Cardiac muscle cell (in vitro differentiated cells and primary cell): ENCODE measurements at places on chromosomes 7 and 10. TPM values are rescaled to one million over a fixed set of nuclear protein-coding genes. Genes with fewer than 3 reads are reported as not detected.

GRCh38 chr7:7688956-7689355 lies 29.5 kb downstream of the RPA3 start:
- H3K36me3 ChIP-seq, result no peaks in the 10 kb centered on the region
- no peak overlapping the region for H3K4me3 ChIP-seq
- DNase-seq, result no peak
- H3K27me3 ChIP-seq, result no peaks in the 10 kb centered on the region

DNA sequence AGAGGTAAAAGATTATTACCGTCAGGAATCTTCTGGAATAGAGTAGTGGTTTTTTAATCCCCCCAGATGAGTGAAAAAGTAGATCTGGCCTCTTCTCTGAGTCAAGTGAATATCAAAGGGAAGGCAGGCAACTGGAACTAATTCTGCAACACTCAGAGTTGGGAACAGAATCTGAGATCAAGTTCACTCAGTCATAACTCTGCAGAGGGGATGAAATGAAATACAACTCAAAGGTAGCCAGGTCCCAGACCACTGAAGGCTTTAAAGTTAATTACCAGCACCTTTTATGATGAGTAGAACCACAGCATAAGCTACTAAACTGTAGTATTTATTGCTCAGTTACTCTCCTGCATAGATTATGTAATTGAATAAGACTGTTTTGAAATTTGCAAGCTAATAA lies 455.6 kb upstream of the AKR1E2 start:
- no peaks in the 10 kb centered on the region for H3K36me3 ChIP-seq
- H3K4me3 ChIP-seq, result no peak overlapping the region
- DNase-seq, result no peak

DNA sequence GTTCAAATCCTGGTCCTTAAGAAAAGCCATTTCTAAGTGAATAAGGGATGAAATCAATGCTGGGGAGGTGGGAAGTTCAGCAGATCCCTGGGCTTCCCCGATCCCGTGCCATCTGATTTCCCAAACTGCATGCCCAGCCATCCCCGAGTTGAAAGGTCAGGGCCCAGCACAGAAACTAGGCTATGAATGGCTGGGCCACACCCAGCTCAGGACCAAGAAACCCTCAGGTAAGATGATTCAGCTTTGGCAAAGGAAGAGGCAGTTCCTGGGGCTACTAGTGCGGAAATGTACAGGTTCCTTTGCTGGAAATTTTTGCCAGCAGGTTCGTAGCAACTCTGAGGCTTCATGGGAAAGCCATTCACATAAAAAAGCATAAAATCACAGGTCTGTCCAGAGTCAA lies 182.7 kb downstream of the FAM107B start:
- no peak for DNase-seq
- H3K4me1 ChIP-seq, result no peaks in the 10 kb centered on the region
- no peaks in the 10 kb centered on the region for H3K27me3 ChIP-seq
- H3K4me3 ChIP-seq, result no peak overlapping the region
- no peak overlapping the region for H3K27ac ChIP-seq

The PIP gene
- total RNA-seq, result not detected in 2 replicates

DNA sequence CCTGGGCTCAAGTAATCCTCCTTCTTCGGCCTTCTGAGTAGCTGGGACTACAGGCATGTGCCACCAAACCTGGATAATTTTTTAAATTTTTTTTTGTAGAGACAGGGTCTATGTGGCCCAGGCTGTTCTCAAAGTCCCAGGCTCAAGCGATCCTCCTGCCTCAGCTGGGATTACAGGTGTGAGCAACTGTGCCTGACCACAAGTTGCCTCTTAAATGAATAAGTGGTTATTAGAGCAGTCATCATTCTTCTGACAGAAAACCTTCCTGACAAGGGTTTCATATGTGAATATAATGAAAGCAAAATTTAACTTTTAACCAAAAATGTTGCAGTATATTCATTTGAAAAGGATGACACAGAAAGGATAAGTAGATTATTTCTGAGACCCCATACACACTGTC lies 532.5 kb downstream of the GRM8 start:
- DNase-seq, result no peak
- H3K36me3 ChIP-seq, result no peaks in the 10 kb centered on the region
- no peak overlapping the region for H3K4me3 ChIP-seq
- H3K27me3 ChIP-seq, result no peaks in the 10 kb centered on the region
- H3K27ac ChIP-seq, result no peak overlapping the region
- no peaks in the 10 kb centered on the region for H3K4me1 ChIP-seq

The CDC14C gene
- total RNA-seq, result not detected in 2 replicates
